ENCODE measurements at places on chromosomes 16 and 17.

- no peak for DNase-seq
Measured at GRCh38 chr16:22634954-22635353, 124.3 kb downstream of the NPIPB5 start.

DNA sequence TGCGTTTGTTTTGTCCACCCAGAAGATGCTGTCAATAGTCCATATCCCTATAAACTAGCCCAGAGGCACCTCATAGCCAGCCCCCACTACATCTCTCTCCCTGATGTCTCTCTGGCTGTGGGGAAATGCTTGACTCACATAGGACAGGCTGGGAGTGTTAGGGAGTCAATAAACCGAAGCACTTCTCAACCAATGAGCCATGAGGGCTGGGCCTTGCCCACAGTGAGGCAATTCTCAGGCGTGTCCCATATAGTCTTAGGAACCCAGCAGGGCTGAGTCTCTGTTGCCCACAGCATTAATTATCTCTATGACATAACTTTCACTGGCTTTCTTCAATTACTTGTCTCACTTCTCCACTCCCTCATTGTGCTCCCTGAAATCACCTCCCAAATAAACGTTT is 387.3 kb upstream of the CDH11 start:
- DNase-seq: no peak

DNA sequence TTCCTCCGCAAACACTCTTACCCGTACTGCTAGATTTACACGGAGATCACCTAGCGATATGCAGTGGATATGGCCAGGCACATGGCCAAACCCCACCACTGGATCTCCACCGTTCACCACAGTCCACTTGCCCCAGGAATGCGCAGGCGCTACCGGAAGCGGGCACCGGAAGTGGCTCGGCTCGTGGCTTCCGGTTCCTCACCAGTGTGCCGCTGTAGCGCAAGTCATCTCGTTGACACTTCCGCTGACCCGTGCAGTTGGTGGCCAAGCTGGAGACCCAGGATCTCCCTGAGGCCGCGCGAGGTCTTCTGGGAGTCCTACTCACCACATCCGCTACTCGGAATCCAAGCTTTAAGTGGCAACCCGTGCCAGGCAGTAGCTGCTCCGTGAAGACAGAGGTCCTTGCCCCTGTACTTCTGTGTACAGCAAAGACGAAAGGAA is 11.5 kb downstream of the ZNF597 start:
- DNase-seq: no peak

GRCh38 chr17:82586576-82587233 is 61.5 kb downstream of the WDR45B start:
- DNase-seq: no peak

GRCh38 chr16:22687031-22687530 is 126.9 kb upstream of the HS3ST2 start:
- DNase-seq: no peak

DNA sequence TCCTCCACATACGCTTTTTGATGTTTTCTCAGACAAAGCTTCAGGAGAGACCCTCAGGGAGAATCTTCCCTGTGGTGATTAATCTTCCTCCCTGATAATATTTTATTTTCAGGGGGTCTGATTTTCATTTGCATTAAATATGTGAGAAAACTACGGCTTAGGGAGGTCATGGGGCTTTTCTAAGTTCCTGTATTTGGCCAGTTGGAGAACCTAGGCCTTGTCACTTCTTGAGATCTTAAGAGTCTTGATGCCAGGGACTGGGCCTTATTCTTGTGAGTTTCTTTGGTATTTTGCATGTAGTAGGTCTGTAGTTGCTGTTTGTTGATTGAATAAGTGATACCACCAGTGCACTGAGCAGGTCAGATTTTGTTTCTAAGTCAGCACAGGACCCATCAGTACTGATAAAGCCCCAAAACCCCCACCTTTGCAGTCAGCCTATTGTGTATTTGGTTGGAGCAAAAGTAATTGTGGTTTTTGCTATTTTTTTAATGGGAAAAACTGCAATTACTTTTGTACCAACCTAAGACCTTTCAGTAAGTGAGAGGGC is 130.1 kb downstream of the PRKCA start:
- no peak for DNase-seq

GRCh38 chr17:17844500-17844899 is 7.7 kb upstream of the SREBF1 start:
- no peak for DNase-seq

DNA sequence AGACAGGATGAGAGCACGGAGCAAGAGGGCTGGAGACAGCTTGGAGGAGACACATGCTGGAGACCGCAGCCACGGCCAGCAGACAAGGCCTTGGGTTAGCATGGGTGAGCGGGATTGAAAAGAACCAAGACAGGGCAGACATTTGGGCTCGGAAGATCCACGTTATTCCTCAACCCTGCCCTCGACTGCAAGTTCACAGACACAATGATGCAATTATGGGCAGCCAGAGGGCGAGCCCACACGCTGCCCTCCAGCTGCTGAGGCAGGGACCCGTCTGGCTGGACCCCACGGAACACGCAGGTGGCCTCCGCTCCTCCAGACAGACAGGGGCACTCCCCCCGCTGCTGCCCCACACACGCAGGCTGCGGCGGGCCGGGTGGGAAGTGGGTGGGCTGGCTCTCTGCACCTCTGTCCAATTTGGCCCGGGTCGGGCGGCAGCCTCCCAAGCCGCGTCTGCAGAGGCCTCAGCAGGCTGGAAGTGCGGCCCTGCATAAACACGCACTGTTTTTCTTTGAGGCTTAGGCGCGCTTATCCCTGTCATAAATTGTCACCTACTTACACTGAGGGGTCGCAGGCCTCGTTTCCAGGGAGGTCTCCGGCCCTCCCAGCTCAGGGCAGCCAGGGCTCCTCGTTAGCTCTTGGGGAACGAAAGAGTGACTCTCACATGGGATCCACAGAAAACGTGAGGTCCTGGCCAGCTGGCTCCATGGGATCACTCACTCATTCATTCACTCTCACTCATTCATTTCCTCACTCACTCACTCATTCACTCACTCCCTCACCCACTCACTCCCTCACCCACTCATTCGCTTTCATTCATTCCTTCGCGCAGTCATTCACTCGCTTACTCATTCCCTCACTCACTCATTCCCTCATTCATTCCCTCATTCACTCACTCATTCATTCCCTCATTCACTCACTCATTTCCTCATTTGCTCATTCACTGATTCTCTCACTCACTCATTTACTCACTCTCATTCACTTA is 303.9 kb downstream of the C16orf95 start:
- DNase-seq: no peak

DNA sequence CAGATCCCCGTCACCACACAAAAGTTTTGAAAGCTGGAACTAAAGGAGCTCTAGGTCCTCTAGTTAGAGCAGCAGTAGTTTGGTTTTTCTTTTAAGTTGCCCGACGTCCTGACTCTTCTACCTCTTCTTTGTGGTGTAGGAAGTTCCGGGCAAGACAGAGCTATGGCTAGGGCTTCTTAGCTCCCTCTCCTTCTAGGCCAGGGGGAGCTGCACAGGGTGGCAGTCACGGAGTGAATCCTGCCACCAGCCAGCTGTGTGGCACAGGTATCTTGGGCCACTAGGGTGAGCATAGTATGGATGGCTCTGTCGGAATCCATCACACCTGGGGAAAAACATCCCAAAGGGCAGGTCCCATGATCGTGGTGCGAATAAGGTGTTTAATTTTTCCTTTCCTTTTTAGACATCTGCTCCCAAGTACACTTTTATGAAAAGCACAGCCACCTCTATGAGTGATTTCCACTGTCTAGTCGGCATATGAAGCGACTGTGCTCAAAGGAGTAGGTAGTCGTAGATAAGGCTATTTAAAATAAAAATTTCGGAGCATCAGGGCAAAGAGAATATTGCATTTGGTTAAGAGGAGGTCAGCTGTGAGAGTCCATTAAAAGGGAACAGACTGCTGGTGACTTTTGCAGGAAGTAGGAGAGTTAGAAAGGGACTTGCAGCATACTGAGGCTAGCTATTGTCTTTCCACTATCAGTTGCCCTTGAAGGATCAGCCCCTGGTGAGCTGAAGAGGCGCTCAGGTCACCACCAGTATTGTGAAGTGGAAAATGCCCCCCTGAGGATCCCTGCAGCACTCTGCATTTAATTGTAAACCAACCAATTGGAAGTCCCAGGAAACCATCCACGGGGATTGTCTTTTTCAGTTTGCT is 2.1 kb downstream of the PRKCA start:
- peak; percentile 16 for DNase-seq

DNA sequence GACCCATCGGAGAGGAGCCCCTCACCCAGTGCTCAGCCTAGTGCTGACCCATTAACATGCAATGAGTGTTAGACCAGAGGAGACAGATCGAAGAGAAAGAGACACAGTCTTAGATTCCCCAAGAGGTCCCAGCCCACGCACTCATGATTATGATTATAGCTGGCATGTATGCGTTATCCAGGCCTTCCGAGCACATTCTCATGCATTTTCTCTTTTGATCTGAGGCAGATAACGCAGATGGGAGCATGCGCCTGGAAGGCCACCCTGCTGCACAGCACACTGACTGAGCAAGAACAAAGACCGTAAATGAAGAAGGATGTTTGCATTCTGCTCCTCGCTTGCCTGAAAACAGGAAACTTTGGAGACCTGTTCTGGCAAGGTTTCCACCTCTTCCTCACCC is 232.7 kb downstream of the SOX9 start:
- no peak for DNase-seq

- no peak for DNase-seq
Measured at GRCh38 chr17:65557349-65558310, 3.8 kb downstream of the AXIN2 start.

GRCh38 chr16:64900517-64900916 is 221.3 kb downstream of the CDH11 start:
- no peak for DNase-seq

DNA sequence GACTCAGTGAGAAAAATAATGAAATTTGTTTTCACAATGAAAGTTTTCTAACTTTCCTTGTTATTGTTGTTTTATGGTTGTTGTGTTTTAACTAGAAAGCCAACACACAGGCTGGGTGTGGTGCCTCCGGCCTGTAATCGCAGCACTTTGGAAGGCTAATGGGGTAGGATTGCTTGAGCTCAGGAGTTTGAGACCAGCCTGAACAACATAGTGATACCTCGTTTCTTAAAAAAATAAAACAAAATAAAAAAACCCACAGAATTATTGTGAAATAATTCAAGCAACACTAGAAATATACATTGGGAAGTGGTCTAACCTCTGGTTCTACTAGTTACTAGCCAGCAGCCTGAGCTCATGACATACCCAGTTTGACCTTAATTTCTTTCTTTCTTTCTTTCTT is 630 bp downstream of the MILR1 start:
- no peak for DNase-seq

- DNase-seq: peak; percentile 90
Measured at GRCh38 chr17:2592971-2593820, at the start of gene PAFAH1B1. TSS of gene PAFAH1B1 (plus strand) at chr17:2593654. CDS start at chr17:2638289, 44,635 bp downstream.

- no peak for DNase-seq
Measured at GRCh38 chr16:66752958-66753357, 1.5 kb upstream of the DYNC1LI2 start.

- DNase-seq: peak; percentile 36
Measured at GRCh38 chr16:21277927-21278706, at the start of gene CRYM. TSS of gene CRYM (minus strand) at chr16:21278290. CDS start at chr16:21278251, 39 bp downstream.

All from endothelial cell of umbilical vein (primary cell).